Astrocyte of the hippocampus (primary cell): ENCODE measurements at places on chromosomes 11 and 22.
A peak's percentile ranks its signal among the peaks of the same experiment; 100 is the strongest.

GRCh38 chr11:85530634-85531033 lies 96.5 kb downstream of the DLG2 start:
- DNase-seq: peak; percentile 61

GRCh38 chr22:19473578-19473977 lies 5.4 kb downstream of the UFD1 start:
- DNase-seq: no peak

- no peak for DNase-seq
Observed at GRCh38 chr22:40620464-40621046, 16.0 kb downstream of the MRTFA start.

- DNase-seq: no peak
Observed at GRCh38 chr11:5625281-5625680, 480 bp downstream of the TRIM34 start.

GRCh38 chr22:19523240-19524169 lies 705 bp downstream of the CLDN5 start:
- peak; percentile 58 for DNase-seq

DNA sequence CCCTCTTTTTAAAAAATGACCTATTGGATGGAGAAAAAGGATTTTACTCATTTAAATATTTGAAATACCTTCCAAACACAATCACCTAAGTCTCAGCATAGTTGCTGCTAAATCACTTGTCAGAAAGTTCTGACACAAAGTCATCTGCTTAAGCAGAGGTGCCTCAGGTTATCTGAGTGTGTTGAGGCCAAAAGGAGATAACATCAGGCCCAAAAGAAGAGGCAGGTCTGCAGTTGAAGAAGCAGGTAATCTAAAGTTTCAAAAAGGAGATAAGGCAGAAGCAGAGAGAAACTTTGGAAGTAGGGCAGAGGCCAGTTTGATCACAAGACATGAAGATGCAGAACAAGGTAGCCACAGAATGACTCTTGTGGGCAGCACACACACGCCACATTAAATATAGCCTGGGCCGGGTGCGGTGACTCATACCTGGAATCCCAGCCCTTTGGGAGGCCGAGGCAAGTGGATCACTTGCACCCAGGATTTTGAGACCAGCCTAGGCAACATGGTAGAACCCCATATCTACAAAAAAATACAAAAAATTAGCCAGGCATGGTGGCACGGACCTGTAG lies 175.7 kb upstream of the API5 start:
- no peak for DNase-seq

GRCh38 chr22:47221840-47222615 lies 459.6 kb downstream of the TBC1D22A start:
- DNase-seq: no peak

- DNase-seq: no peak
Observed at GRCh38 chr11:33608386-33608785, 92.2 kb downstream of the C11orf91 start.

DNA sequence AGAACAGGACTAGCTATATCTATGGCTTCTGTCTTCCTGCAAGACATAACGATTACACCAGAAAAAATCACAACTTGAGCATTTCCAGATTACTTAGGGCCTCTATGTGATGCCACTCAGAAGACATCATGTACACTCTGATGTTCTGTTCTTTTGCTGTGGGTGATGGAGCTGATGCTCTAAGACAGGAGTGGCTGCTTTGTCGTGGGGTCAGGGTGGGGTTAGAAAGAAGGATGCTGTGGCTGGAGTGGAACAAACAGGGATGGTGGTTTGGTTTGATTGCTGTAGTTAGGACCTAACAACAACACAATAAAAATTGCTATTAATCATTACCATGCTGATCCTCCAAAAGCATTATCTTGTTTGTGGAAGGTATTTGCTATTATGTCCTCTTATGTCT lies 120.3 kb upstream of the ARHGAP20 start:
- DNase-seq: no peak

DNA sequence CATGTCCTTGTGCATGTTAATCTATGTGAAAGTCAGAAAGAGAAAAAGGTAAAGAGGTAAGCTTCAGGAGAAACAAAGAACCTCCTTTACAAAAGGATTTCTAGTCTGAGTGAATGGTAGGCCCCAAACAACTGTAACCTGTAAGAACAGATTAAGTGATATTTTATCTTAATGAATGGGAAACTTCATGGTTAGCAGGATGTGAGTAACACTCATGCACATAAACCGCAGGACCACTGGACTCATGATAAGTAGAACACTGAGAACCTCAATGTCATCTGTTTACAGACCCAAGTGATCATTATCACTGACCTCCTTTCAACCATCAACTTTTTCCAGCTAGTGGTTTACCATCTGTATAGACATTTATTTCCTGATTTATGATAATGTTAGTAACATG lies 19.9 kb downstream of the OR8G5 start:
- peak; percentile 41 for DNase-seq

DNA sequence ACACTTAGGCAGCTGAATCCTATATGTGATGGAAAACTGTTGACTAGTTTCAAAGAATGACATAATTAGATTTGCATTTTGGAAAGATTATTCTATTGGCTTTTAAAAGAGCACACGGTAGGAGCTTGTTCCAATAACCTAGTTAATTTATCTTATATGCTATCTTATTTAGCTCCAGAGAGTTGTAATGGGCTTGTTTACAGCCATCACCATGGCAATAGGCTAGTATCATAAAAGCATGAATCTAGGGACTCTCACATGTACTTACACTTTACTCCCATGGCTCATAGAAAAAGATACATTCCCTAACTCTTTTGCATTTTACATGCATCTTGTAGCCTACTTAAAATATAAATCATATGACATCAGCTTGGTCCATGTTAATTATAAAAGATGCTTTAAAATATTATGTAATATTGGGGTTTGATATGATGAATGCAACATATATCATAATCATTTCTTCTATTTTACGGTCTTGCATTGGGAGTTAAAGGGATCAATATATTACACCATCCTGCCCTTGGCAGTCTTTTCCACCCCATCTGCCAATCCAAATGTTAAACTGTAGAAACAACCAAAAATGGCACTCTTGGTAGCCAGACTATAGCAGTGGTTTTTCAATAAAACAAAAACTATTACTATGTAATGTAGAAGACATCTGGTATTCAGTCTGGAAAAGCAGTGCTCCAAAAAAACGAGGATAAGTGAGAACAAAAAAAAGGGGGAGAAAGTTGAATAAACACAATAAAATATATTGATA lies 2254.0 kb downstream of the LRRC4C start:
- no peak for DNase-seq
